ENCODE measurements at places on chromosomes 16 and 17.

- DNase-seq: no peak
Measured at GRCh38 chr16:46801428-46802049, 29.4 kb downstream of the C16orf87 start.

- DNase-seq: no peak
Measured at GRCh38 chr16:89685916-89686315, 573 bp upstream of the CDK10 start.

DNA sequence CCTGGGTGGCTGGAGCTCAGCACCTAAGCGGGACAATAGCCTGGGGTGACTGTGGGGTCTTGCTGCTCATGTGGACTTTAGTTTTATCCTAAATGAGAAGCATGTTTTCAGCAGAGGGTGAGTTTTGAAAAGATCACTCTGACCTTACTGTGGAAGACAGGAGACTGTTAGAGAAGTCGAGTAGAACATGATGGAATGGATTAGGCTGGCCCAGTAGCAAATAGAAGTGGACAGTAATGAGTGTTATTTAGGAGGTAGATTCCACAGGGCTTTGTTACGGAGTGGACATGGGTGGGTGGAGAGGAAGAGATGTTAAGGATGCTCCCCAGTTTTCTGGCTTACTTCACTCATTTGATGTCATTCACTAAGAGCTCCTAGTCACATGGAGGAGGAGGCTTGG, 73.3 kb upstream of the TBX2 start:
- no peak for DNase-seq

DNA sequence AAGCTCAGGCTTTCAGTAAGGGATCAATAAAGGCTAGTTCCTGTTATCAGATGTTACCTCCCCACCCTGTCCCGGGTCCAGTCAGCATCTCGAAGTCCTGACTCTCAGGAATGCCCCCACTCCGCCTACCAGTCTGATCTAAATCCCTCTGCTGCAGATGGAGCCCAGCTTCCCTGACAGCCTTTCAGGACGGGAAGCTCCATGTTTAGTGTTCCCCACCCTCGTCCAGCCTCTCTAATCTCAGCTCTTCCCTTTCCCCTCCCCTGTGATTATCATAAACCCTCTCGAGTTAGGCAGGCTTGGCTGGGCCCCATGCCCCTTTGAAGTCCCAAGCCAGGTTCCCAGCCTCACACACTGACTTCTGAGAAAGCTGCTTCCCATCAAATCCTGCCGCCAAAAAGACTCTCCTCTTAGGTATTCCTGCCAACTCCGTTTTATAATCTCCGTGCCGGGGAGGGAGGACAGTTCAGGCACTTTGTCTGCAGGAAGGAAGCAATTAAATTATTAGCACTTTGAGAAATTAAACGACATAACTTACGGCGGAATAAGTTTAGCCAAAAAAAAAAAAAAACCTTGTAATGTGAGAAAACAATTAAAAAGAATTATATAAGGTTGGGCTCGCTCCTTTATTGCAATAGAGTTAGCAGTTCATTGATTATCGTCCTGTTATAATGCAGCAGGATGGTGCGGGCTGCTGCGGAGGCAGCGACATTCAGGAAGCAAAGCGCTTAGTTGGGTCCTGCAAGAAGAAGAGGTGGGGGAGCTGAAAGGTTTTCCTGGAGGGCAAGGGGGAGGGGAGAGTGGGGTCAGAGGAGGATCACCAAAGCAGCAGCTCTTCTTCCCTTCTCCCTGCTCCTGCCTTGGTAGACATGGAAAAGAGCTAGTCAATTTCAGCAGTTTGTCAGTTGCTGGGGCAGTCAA, 16.8 kb upstream of the ETV4 start:
- no peak for DNase-seq

- DNase-seq: no peak
Measured at GRCh38 chr17:78180083-78180482, 6.8 kb downstream of the TK1 start.

- DNase-seq: no peak
Measured at GRCh38 chr16:56844056-56844455, 21.0 kb upstream of the SLC12A3 start.

- no peak for DNase-seq
Measured at GRCh38 chr16:2689968-2690801, 7.9 kb downstream of the KCTD5 start.

DNA sequence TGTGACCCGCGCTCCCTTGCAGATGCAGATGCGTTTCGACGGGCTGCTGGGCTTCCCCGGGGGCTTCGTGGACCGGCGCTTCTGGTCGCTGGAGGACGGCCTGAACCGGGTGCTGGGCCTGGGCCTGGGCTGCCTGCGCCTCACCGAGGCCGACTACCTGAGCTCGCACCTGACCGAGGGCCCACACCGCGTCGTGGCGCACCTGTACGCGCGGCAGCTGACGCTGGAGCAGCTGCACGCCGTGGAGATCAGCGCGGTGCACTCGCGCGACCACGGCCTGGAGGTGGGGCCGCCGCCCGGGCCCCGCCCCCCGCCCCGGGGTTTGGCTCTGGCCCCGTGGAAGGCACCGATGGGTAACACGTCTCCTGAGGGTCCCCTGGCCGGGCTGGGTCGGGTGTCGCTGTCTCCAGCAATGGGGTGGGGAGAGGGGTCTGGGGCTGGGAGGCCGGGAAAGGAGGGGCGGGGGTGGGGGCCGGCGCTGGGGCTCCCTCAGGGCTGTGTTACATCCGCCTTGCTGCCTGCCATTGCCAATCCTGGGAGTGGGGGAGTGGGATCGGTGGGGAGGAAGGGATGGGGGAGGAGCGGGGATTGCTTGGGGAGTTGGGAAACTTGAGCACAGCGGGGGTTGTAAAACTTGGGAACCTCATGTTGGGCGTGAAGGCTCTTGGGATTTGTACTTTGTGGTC, 737 bp downstream of the NUDT16L1 start:
- DNase-seq: peak; percentile 24

GRCh38 chr16:51401673-51402072, 250.6 kb upstream of the SALL1 start:
- DNase-seq: no peak

DNA sequence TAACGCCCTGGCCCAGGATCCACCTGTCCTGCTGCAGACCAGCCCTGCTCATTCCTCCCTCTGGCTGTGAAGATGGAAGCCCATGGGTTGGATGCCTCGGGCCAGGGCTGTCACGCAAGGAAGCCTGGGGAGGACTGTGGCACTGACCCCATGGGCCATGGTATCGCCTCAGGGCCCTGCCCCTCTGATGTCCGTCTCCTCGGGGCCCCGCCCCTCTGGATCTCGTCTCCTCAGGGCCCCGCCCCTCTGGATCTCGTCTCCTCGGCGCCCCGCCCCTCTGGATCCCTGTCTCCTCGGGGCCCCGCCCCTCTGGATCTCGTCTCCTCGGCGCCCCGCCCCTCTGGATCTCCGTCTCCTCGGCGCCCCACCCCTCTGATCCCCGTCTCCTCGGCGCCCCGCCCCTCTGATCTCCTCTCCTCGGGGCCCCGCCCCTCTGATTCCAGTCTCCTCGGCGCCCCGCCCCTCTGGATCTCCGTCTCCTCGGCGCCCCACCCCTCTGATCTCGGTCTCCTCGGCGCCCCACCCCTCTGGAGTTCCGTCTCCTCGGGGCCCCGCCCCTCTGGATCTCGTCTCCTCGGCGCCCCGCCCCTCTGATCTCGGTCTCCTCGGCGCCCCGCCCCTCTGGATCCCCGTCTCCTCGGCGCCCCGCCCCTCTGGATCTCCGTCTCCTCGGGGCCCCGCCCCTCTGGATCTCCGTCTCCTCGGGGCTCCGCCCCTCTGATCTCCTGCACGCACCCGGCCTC, 24.0 kb downstream of the METRNL start:
- DNase-seq: no peak

- DNase-seq: no peak
Measured at GRCh38 chr17:72332367-72332766, 211.5 kb downstream of the SOX9 start.

GRCh38 chr17:75845933-75846691, 1.9 kb upstream of the UNC13D start:
- no peak for DNase-seq

DNA sequence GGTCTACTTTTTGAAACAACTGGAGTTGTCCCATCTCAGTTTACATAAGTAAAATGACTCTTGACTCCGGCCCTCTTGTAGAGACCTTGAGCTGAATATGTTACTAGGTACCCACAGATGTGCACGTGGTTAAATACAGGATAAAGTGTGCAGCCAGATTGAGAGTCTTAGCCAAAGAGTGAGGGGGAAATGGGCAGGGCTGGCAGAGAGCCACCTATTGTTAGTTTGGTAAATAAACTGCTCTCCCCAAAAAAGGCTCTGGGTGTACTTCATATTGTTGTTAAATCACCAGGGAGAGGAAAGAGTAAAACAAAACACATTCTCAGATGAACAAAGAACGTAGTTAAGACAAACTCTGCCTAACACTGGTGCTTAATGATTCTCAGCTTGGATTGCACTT, 20.3 kb downstream of the G6PC1 start:
- no peak for DNase-seq
